Germinal center (tissue), 1 donor: ENCODE measurements at places on chromosomes 11 and 22.
A peak's percentile ranks its signal among the peaks of the same experiment; 100 is the strongest.

DNA sequence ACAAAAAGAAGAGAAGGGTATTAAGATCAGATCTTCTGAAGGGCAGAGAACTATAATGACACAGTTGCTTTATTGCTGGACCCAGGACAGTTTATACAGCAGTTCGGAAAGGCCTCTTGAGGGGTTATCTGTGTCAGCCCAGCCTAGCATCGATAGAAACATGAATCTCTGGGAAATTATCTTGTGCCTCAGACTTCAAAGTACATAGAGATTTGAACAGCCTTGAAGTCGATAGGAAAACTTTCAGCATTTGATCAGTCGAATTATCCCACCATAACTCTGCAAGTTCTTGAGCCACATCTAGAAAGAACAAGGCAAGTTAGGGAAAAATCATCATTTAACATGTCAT lies 2.5 kb upstream of the LMO2 start:
- no peak for DNase-seq

DNA sequence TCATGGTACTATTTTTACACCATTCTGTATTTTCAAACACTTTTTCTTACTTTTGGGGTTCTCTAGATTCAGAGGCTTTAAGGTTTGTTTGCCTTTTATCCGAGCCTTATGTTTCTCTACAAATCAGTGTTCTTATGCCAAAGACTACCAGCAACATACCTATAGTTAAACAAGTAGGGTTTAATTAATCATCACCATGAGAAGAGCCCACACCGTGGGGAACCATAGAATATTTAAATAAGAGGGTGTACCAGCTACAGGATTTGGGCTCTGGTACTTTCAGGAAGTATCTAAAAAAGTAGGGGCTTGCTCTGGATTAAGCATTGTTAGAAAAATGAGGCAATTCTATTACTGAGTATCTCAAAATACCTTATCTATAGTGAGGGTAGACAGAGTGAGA lies 25.7 kb downstream of the TMEM225 start:
- no peak for DNase-seq

- no peak for DNase-seq
These were observed 23.0 kb upstream of the KCNJ11 start for GRCh38 chr11:17411418-17411817.

DNA sequence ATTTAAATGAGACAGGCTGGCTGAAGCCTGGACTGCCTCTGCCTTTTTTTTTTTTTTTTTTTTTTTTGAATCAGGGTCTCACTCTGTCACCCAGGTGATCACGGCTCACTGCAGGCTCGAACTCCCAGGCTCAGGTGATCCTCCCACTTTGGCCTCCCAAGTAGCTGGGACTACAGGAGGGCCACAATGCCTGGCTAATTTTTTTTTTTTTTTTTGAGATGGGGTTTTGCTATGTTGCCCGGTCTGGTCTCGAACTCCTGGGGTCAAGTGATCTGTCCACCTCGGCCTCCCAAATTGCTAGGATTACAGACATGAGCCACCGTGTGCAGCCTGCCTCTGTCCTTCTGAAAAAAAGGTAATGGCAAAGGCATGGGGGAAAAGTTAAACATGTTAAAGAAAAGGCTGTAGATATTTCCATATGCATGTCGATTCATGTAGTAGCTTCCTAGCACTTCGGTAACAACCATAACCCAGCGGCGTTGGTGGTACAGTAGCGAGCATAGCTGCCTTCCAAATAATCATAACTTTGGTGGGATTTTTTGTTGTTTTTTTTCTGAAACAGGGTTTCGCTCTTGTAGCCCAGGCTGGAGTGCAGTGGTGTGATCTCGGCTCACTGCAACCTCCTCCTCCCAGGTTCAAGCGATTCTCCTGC lies 48.8 kb downstream of the MCHR1 start:
- DNase-seq: no peak

GRCh38 chr11:69183613-69184012 lies 27.9 kb downstream of the SMIM38 start:
- no peak for DNase-seq

DNA sequence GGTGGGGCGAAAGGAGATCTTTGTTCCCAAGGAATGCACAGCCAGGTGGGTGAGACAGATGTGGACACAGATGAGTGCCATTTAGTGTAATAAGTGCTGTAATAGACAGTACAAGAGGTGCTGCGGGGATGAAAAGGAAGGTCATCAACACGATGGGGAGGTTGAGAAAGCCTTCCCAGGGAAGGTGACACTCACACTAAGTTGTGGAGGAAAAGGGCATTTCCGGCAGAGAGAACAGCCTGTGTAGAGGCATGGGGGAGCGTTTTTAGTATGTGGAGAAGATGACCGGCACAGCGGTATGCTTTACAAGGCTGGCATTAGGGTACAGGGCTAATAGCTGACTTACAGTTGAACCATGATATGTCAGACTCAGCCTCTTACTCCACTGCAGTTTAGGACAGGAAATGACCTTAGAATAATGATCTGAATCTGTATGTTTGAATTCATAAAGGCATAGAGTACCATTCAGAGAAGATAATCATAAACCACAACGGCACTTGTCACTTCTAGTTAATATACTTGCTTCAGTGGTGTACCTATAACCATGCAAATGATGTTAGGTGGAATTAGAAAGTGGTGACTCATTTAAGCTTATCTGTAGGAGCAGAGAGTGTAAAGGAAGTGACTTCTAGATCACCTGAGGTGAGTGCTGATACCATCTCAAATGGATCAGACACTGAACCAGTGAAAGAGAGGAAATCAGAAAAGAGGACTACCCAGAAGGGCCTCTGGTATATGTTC lies 60.6 kb downstream of the FAM83F start:
- peak; percentile 47 for DNase-seq

- no peak for DNase-seq
These were observed 19.1 kb downstream of the TNRC6B start for GRCh38 chr22:40196628-40197360.

DNA sequence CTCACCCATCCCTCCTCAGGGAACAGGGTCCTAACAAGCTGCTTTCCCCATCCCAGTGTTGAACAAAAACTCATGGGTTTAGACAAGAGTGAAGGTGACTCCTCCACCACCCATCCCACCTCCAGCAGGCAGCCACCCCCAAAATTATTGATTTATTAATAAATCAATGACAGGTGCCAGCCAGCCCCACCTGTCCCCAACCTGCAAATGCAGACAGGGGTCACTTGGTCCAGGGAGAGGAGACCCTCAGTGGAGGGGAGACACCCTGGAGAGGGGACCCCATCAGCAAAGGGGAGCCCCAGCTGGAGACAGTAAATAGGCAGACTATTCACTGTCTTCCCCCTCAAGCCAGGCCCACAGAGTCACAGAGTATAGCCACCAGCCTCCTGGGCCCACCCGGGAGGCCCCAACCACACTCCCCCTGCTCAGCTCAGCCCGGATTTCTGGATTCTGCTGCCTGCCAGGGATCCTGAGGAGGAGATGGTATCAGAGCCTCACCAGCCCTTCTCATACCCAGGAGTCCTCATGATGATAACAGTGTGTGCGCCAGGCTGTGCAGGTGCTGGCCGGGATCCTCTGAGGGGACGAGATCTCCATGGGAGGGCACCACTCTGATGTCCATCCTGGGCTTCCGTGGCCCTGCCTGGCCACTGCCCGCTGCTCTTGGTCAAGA lies 8.8 kb upstream of the CD81 start:
- no peak for DNase-seq

DNA sequence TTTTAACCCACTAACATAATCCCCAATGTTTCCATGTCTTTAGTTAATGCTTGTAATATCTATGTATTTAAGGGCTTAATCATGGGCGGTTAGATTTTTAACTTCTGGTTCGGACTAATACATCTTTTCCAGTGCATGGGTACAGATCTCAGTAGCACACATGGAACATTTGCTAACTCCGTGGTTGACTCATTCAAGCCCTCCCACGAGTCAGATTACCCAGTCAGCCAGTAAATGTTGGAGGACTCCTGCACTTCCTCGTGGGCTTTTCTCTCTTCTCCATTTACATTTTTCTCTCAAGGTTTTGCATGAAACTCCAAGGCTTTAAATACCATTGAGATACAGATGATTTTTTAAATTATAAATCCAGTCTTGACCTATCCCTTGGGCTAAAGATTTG lies 313.9 kb downstream of the ST3GAL4 start:
- no peak for DNase-seq

GRCh38 chr11:14705067-14705466 lies 61.5 kb downstream of the PDE3B start:
- no peak for DNase-seq

DNA sequence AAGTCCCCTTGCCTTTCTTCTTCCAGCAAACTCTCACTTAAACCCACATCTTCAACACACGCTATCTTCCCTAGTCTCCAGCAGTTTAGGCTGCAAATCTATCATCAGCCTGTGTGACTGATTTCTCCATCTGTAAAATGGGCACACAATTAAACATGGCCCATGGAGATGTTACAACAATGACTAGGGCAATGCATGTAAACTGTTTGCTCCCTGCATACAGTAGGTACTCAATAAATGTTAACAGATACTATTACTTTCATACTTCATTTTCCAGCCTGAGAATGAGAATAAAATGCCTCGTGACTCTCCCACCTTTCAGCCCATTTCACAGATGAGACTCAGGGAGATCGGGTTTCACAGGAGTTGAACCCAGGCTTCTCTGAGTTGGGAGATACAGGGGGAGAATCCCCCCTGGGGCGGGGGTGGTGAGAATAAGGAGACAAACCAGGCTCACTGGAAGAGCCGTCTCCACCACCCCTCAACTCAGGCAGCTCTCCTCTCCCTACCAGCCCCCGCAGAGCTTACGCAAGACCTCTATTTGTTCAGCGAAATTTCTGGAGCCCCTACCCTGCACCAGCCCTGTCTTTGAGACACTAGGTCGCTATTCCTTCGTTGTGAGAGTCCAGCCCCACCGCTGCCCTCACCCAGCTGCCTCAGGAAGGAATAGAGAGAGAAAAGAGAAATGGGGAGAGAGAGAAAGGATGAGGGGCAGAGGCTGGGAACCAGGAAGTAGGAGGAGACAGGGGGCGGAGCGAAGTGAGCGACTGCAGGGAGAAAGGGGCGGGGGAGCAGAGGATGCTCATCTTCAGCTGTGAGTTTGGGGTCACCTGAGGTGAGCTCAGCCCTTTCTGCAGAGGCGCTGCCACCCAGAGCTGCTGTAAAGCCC lies 42.1 kb upstream of the KLHL35 start:
- peak; percentile 45 for DNase-seq

- no peak for DNase-seq
These were observed 125.6 kb upstream of the LMO1 start for GRCh38 chr11:8389029-8389996.

GRCh38 chr11:69078930-69079605 lies 30.3 kb downstream of the TPCN2 start:
- DNase-seq: no peak

DNA sequence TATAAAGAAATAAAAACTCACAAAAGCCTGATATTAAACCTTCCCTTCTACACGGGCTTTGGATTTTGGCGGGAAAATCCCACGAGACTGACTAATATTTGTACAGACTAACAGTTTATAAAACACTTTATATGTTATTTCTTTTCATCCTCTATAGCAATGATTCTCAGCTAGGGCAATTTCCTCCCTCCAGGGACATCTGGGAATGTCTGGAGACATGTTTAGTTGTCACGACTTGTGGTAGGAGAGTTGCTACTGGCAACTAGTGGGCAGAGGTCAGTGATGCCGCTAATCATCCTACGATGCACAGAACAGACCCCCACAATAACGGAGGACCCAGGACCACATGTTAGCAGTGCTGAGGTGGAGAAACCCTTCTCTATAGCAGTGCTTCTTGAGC lies 304.8 kb upstream of the PITPNB start:
- no peak for DNase-seq

DNA sequence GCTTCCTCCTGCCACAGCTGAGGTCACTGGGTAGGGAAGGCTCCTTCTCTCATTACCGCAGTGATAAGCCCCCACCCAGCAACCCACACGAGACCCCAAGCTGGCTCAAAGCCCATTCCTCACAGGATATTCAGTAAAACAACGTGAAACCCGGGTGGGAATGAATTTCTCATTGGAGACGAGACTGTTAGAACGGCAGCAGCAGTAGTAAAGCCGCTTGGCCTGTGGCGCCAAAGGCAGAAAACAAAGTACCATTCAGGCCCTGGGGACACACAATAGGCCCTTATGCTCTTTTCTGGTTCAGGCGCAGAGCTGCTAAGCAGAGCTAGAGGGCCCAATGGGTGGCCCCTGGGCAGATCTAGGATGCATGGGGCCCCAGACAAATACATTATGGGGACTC lies 45.3 kb downstream of the PC start:
- DNase-seq: no peak

- DNase-seq: peak; percentile 73
These were observed 5.9 kb upstream of the ADORA2A start for GRCh38 chr22:24421428-24421931.

GRCh38 chr11:134170177-134170918 lies 53.4 kb downstream of the NCAPD3 start:
- DNase-seq: no peak

GRCh38 chr11:102323542-102324251 lies 6.4 kb downstream of the BIRC3 start:
- DNase-seq: no peak

GRCh38 chr11:44143987-44144909 lies 48.8 kb downstream of the EXT2 start:
- no peak for DNase-seq

DNA sequence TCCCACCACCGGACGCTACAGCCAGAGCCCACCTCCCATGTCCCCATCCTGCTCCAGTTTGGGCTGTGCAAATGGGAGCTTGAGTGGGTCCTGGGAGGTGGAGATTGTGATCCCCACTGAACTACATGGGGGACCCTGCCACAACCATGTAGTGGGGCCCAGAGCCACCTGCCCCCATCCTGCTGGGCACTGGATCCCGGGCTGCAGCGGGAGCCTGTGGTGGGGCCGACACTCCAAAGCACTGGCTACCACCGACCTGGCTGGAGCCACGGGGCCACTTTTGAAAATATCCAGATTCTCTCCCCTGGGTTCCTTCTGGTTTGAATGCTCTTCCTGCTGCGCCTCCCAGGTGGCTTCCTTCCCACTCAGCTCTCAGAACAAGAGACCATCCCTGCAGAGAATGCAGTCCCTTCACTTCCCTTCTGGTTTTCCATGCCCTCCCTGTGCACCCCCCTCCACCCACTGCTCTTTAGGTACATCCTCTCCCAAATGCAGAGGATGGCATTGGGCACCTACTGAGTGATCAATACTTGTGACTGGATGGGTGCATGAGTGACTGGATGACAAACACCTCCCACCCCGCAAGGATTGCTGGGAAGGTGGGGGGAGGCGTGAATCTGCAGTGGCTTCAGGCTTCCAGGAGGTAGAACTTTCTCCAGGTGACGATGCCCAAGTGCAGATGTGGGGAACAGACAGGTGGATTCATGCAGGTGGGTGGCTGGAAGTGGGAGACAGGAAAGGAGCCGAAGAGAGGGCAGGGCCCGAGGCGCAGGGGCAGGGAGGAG lies 846 bp upstream of the UNC93B1 start:
- DNase-seq: no peak

- no peak for DNase-seq
These were observed 430.6 kb downstream of the MN1 start for GRCh38 chr22:27370987-27371386.

DNA sequence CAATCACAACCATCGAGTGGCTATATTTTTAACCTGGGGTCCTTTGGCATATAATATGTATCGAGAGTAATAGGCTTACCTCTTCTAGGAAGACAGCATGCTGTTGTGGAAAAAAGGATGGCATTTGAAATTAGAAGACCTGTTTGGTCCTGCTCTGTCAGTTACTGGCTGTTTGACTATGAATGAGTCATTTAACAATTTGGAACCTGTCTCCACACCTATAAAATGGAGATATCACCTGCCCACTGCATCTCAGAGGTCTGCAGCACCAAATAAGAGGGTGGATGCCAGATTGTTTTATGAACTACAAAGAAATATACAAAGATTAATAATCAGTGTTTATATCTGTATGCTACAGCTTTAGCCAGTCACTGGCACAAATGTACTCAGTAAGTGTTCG lies 60.8 kb downstream of the SLC25A17 start:
- DNase-seq: no peak

- no peak for DNase-seq
These were observed 264.8 kb upstream of the TENM4 start for GRCh38 chr11:79705648-79706047.
